Fibroblast of pulmonary artery (primary cell): ENCODE measurements at places on chromosomes 13 and 19.

DNA sequence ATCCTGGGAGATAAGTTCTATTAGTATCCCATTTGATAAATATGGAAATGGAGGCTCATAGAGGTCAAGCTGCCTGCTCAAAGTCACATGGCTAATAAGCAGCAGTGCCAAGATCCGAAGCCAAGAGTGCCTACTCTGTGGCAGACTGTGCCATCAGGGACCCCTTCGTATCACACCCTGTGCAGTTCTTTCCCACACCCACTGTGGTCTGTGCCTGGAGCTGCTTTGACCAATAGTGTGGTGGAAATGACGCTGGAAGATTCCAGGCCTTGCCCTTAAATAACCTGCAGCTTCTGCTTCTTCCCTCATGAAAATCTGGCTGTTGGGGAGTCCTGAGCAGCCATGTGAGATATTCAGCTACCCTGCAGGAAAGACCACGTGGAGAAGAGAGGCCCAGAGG is 10.1 kb downstream of the OPA3 start:
- DNase-seq = no peak

DNA sequence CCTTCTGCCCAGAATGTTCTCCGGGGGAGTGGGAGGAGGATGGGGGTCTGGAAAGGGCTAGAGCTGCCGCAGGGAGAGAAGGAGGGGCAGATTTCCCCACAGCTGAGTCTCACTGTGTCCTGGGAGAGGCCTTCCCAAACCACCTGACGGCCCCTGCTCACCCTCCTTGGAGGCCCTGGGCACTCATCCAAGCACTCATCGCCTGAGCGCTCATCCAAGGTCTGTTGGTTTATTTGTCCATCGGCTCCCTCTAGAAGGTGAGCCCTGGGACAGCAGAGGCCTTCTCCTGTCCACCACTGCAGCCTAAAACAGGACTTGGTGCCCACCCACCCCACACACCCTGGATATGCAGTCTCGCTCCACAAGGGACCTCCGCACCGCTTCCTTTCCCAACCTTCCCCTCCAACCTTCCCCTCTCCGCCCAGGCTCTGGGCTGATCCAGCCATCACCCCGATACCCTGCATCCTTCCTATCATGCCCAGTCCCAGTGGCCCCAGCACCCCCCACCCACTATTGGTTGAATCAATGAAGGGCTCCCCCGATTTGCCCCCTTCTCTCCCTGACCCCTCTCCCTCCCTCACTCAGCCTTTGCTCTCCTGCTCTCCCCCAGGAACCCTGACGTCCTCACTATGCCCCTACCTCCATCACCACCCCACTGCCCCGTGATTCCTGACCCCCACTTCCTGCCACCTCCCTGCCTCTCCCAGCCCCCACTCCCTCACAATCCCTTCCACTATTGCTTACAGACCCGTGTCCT is 1.7 kb downstream of the UBXN6 start:
- peak; percentile 78 for DNase-seq

- DNase-seq = peak; percentile 30
Measured at GRCh38 chr13:43058831-43059230, 35.4 kb downstream of the DNAJC15 start.

DNA sequence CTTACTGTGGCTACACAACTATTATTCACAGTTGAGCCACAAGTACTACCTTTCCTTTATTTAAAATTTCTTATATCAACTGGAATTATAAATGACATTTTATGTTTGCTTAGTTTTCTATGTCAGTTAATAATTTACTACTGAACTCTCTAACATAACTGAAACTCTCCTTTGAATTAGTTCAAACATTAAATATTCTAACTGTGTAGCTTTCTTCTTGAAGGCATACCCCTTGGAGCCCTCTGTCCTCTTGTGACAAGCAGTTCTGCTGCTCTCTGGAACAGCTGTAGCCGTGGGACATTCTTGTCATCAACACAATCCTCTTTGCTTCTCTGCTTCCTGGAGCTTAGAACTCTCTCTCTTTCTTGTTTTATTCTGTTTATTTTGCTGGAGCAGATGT is 244.8 kb downstream of the NHLRC3 start:
- DNase-seq = no peak

DNA sequence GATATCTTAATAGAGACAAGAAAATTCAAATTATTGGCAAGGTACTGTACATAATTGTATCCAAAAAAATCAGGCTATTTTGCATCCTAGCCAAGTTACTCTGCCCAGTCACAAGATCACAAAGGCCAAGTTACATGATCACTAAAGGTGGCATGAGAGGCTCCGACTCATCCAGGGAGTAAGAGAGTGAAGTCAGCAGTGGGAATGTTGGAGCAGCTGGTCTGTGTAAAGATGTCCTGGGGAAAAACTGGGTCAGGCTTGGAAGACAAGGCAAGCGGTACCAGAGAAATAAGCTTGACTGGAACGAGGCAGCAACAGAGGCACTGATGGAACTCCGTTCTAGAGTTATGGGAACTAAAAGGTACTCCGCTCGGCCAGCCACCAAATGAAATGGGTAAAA is 50.2 kb upstream of the PSG2 start:
- no peak for DNase-seq

DNA sequence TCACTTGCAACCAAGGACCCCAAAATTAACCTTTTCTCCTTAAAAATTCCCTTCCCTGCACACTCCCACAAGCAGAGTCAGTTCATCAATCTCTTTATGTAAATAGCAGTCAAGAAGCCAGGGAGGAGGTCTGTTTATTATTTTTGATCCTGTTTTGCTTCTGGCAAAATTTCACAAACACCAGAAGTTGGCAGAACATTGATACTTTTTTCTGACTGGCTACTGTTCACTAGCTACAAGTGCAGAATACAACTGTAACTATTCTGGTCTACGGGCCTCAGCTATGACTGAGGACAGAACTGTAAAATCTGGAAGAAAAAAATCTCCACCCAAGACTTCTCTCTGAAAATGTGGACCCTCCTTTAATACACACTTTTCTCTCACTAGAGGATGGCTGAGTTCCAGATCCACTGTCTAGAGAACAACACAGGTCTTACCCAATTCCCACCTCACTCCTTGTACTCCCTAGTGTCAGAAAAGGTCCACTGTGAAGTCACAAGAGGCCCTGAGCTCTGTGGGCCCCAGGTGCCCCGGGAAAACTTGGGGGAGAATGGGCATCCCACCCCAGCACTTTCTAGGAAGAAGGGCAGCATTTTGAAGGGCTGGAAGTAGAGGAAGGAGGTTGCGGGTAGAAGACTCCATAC is 14.5 kb downstream of the STARD13 start:
- no peak for DNase-seq

DNA sequence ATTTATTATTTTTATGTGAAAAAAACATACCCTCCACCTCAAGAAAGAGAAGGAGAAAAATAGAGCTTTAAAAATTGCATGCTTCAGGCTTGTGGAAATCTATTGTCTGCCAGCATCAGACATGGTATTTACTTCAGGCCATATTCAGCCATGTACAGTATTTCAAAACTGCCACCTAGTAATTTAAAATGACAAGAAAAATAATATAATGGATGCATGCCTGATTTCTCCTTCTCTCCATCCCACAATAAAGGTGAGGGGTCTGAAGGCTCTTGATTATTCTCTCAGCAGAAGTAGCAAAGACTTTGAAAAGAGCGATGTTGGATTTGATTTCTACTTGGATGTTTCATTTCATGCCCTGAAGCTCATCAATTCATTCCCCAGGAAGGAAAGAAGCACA is 250.7 kb downstream of the TBC1D4 start:
- DNase-seq = no peak

GRCh38 chr13:106795847-106796246 is 227.9 kb upstream of the ARGLU1 start:
- peak; percentile 7 for DNase-seq

DNA sequence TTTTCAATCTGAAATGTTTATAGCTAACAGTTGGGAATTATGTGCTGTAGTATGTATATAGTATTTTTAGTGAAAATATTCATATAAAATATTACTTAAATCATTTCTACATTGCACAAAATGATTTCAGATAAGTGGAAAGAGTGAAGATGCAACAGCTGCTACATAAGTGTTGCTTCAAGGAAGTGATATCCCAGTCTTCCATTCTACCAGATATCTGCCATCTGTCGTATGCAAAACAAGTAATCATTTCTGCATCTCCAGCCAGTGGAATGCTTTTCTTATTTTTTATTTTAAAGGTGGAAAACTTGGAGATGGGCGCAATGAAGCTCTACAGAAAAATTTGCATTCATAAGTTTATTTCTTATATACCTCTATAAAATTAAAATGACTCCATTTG is 152.5 kb upstream of the MAB21L1 start:
- no peak for DNase-seq

DNA sequence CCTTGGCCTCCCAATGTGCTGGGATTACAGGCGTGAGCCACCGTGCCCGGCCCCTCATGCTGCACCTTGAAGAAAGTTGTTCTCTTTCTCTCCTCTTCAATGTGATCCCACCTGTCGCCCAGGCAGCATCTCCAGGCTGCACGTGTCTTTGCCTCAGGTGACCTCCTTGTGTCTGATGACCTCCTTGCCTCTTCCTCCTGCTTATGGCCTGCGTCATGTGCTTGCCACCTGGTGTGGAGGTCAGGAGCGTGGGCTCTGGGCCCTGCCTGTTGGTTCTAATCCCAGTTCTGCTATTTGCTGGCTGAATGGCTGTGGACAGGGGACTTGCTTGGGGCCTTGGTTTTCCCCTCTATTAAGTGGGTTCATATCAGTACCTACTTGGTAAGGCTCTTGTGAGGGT is 6.3 kb downstream of the BICRA start:
- no peak for DNase-seq

- DNase-seq = no peak
Measured at GRCh38 chr19:11399667-11400066, 15.6 kb upstream of the EPOR start.

GRCh38 chr13:43331672-43332071 is 308.3 kb downstream of the DNAJC15 start:
- peak; percentile 52 for DNase-seq

GRCh38 chr19:48628486-48629296 is 8.5 kb downstream of the DBP start:
- no peak for DNase-seq

GRCh38 chr13:49615836-49616675 is 12.3 kb upstream of the ARL11 start:
- DNase-seq = peak; percentile 18

- DNase-seq = no peak
Measured at GRCh38 chr13:98143601-98144026, 720 bp downstream of the FARP1 start.

DNA sequence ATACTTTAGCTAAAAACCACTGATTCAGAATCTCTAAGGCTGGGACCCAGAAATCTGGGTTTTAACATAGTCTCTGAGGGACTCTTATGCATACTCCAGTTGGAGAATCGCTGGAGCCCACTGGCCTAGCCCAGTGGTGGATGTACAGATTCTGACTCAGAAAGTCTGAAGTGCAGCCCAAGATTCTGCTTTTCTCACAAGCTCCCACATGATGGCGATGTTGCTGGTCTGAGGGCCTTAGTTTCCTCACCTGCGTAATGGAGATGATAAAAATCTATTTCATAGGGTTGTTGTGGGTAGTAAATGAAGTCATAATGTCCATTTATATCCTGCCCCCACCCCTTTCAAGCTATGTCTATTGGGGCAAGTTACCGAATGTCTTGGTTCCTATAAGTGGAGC is 7.7 kb upstream of the CDADC1 start:
- peak; percentile 51 for DNase-seq

GRCh38 chr13:51676739-51677138 is 92.5 kb downstream of the WDFY2 start:
- no peak for DNase-seq

DNA sequence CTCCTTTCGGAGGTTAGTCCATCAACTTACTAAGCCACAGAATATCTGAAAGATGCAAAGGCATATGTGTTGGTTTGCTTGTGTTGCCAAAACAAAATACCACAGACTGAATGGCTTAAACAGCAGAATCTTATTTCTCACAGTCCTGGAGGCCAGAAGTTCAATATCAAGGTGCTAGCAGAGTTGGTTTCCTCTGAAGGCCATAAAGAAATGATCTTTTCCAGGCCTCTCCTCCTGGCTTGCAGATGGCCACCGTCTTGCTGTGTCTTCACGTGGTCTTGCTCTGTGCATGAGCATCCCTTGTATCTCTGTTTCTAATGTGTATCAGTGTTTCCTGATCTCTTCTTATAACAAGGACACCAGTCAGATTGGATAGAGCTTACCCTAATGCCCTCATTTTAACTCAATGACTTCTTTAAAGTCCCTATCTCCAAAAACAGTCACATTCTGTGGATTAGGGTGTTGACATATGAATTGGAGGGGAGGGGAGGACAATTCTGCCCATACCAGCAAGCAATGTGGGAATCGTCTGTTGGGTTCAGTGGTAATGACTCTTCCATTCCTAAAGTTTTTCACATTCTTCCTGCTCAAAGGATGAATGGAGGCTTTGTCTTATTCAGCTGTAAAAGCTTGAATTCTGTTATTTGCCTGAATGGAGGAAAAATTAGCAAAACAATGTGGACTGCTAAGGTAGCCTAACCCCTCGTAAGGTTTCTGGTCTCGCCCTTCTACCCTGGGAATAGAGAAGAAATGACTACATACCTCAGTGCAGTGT is 715.7 kb downstream of the DIAPH3 start:
- DNase-seq = peak; percentile 40

- no peak for DNase-seq
Measured at GRCh38 chr19:42250183-42250665, 4.7 kb downstream of the ERF start.

DNA sequence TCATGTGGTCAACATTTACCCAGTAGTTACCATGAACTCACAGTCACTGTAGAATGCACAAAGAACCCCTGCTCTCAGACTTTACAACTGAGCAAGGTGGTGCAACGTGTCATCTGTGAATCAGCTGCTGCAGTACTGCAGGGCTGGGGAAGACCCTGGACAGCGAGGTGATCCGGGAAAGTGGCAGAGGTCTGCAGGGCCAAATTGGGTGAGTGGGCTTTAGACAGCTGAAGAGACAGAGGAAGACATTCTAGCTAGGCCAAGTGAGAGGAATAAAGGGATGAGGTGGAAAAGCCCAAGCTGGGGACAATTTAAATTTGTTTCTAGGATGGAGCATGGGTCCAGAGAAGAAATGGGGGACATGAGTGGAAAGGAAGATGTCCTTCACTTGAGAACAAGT is 270.5 kb downstream of the DCLK1 start:
- peak; percentile 16 for DNase-seq

GRCh38 chr13:97276862-97277269 is 54.7 kb downstream of the MBNL2 start:
- no peak for DNase-seq

- DNase-seq = no peak
Measured at GRCh38 chr13:40508767-40509342, 157.6 kb downstream of the FOXO1 start.

- peak; percentile 81 for DNase-seq
Measured at GRCh38 chr19:18097217-18097992, at the start of gene MAST3. Gene MAST3, plus strand, starts transcription at chr19:18097778. Its CDS starts 15 bp downstream, at chr19:18097793.

DNA sequence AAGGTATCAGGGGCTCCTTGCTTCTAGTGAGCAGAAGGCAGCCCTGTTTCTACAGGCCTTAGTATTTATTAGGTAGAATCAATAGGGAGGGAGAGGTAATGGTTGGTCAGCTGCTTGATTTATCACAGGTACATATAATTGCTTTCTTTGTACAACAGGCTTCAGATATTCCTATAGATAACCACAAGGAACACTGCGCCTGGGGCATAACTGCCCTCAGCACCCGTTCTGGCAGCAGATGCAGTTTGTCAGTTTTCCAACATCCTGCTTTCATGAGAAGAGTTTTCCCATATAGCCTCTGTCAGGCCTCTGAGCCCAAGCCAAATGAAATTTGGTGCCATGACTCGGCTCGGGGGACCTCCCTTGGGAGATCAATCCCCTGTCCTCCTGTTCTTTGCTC is 12.4 kb upstream of the ZNF486 start:
- no peak for DNase-seq

- DNase-seq = peak; percentile 73
Measured at GRCh38 chr13:66618702-66619101, 611.4 kb downstream of the PCDH9 start.

GRCh38 chr19:50657712-50658440 is 8.6 kb downstream of the C19orf81 start:
- DNase-seq = peak; percentile 99
